ENCODE measurements at places on chromosomes 3 and 15.
A peak's percentile ranks its signal among the peaks of the same experiment; 100 is the strongest.

DNA sequence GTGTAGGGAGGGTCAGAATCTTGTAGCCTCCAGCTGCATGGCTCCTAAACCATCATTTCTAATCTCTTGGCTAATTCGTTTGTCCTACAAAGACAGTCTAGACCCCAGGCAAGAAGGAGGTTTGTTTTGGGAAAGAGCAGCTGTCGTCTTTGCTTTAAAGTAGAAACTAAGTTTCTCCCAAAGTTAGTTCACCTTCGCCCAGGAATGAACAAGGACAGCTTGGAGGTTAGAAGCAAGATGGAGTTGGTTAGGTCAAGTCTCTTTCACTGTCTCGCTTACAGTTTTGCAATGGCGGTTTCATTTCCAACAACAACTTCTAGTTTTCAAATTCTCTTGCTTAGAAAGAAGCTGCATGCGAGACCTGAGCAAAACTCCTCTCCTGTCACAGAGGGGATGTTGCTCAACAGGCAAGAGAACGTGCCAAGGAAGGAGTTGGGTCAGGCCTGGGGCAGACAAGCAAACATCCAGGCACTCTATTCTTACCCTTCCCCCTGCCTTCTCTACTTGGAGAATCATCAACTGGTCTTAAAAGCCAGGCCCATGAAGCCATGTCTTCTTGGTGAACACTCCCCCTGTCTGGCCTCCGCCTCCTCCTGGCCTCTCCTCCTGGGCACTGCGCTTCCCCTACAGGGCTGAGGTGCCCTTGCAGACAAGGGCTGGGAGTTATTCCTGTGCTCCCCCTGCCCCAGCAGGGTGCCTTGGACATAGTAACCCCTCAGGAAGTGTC lies 57.6 kb downstream of the TMEM44 start:
- no peak for DNase-seq

- DNase-seq, result no peak
These were observed 109.4 kb upstream of the PLXND1 start for GRCh38 chr3:129715854-129716253.

GRCh38 chr3:137165117-137165806 lies 207.5 kb downstream of the IL20RB start:
- DNase-seq, result no peak

GRCh38 chr15:70271422-70272088 lies 173.8 kb upstream of the TLE3 start:
- no peak for DNase-seq

DNA sequence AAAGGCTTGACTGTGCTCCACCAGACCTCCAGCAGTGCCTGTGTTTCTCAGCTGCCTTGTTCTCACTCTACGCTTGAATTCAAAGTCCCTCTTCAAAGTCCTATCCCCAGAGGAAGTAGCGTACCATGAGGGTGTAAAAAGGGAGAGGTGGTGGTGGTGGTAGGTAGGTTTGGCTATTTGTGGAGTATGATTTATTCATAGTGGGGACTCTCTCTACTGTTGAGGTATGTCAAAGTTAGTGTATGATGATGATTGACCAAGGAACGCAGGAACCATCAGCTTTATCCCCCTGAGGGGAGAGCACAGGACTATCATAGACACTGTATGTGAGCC lies 137.9 kb downstream of the GHSR start:
- DNase-seq, result no peak

DNA sequence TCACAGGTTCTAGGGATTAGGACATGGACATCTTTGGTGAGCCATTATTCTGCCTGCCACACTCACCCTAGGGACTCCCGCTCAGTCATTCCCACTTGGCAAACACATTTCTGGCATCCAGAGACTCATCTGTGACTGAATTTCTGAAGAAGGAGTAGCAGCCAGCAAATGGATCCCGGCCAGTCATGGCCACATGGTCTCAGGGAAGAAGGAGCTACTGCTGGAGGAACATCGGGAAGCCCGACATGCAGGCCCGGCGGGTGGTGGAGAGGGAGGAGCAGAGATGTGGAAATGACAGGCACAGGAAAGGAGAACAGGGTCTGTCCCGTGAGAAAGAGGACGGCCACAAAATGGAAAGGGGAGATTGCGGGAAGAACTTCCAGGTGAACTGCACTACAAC lies 65.4 kb downstream of the SEMA5B start:
- no peak for DNase-seq

- no peak for DNase-seq
These were observed 136.7 kb upstream of the ADAMTS9 start for GRCh38 chr3:64824394-64824909.

DNA sequence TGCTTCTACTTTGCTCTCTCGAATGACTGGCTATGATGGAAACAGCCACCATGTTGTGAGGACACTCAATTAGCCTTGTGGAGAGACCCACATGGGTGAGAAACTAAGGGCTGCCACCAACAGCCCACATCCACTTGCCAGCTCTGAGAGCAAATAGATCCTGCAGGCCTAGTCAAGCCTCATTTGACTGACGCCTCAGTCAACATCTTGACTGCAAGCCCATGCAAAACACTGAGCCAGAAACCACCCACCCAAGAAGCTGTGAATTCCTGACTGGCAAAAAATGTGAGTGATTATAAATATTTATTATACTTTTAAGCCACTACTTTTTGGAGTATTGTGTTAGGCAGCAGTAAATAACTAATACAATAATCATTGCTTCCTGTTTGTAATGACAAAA lies 58.4 kb downstream of the NOX5 start:
- DNase-seq, result no peak

GRCh38 chr3:129019266-129019665 lies 18.2 kb downstream of the EFCC1 start:
- no peak for DNase-seq

DNA sequence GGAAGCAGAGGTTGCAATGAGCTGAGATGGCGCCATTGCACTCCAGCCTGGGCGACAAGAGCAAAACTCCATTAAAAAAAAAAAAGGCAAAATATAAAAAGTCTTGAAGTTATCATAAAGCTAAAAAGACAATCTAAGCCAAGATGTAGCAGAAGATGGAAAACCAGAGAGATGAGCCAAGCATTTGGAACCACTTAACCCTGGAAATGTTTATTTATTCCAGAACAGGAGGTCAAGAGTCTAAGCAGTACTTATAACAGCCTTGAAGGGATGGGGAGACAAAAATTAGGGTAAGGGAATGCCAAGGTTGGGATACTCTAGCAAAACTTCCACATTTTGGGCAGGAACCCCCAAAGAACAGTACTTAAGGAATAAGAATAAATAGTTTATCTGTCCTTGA lies 30.1 kb downstream of the FAIM start:
- DNase-seq, result no peak

- DNase-seq, result peak; percentile 25
These were observed 4.9 kb downstream of the NT5DC2 start for GRCh38 chr3:52528586-52529375.

- DNase-seq, result no peak
These were observed 2.6 kb downstream of the ZNF80 start for GRCh38 chr3:114234745-114235144.

- DNase-seq, result no peak
These were observed 3.8 kb downstream of the IVD start for GRCh38 chr15:40409366-40409765.

DNA sequence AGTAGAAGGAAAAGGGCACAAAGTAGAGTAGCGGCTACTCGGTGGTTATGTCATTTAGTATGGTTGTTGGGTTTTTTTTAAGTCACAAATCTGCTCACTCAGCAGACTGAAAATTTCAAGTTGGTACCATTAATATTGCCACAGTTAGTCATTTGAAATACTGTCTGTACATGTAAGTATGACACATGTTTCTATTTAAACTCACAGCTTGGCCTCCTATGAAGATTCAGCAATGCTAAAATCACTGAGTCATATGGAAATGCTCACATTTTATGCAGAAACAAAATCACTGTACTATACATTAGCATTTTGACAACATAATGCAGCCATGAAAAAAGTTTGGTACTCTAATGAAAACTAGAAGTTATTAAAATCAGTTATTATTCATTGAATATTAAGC lies 571.9 kb downstream of the TAFA4 start:
- DNase-seq, result no peak

DNA sequence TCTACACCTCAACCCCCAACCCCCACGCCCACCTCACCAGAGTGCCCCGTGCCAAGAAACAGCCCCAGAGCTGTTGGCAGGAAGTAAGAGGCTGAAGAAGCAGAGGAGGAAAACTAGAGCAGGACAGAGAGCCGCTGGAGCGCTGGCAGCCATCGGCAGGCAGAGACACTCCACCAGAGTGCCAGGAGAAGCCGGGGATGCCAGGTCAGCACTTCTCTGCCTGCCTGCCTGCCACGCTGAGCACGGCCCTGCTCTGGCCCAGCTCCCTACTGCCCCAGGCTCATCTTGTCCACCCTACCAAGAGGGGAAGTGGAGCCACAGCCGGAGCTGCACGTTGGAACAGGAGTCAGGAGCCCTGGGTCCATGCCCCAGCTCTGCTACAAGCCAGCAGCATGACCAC lies 29.7 kb downstream of the CACNA2D2 start:
- no peak for DNase-seq

DNA sequence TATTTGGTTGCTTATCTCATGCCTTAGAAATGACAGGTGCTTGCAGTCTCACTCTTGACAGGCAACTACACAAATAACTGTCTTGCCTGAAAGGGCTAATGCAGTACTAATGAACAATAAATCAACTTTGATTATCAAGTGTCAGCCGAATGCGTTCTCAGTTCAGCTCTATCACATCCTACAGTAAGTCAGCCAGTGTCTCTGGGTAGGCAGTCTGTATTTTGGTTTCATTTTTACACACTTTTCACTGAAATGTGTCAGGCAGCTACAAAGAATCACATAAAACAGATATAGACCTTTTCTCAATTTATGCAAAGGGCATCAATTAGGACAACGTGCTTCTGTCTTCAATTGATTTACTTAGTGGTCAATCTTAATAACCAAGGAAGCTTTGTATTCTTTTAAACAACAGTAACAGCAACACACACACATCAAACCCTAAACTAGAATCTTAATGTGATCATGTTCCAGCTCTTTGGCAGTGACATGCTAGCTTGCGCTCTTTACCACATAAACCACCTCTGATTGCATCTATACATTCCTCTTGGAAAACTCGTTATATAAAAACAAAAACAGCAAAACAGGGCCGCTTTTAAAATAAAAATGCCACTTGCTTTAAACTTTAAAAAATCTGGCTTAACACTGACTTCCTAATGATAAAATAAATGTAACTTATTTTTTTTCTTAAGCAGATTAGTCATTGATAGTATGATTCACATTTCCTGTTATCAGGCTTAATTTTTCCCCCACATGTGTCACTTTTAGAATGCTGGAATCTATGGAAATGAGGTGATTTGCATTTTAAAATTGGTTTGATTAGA lies 520.4 kb downstream of the FOXP1 start:
- DNase-seq, result no peak

DNA sequence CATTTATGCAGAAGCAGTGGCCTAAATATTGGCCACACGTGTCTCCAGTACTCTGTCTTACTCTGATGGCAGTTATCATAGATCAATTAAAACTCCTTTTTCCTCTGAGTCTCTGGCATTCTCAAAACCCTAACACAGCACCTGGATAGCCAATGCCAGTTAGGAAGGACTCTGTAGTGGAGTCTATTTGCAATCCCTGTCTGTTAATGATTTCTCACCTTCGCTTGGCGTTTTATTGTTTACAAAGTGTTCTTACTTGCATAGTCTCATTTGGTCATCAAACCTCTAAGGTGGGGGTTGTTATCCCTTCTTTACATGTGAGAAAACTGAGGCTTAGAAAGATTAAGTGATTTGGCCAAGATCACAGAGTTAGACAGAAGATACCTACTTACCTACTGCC lies 258.8 kb downstream of the IL5RA start:
- no peak for DNase-seq

- DNase-seq, result no peak
These were observed 279.7 kb downstream of the LPP start for GRCh38 chr3:188433521-188434150.

DNA sequence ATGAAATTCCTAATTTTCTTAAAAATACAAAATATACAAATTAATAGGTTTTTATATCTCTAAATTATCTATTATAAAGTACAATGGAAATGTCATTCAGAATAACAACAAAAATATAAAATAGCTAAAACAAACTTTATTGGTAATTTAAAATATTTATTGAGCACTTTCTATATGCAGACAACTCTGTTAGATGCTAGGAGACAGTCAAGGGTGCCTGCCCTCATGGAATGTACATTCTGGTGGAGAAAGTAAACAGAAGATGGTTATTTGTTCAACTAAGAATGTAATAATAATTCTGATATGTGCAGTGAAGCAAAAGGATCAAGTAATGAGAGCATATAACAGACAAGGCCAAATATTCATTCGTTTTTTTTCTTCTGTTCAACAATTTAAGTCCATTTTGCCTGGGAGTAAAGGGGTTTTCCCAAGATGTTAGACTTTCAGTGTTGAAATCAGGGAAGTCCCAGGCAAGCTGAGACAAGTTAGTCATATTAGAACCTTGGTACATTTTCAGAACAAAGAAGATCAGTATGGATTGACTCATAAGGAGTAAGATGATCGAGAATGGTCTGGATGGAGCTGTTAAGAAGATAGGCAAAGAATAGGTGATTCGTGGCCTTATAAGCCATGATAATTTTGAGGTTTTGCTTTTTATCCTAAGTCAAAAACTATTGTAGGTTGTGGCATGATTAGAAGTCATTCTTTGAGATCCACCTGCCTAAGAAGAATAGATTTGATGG lies 150.2 kb upstream of the MLF1 start:
- DNase-seq, result no peak

DNA sequence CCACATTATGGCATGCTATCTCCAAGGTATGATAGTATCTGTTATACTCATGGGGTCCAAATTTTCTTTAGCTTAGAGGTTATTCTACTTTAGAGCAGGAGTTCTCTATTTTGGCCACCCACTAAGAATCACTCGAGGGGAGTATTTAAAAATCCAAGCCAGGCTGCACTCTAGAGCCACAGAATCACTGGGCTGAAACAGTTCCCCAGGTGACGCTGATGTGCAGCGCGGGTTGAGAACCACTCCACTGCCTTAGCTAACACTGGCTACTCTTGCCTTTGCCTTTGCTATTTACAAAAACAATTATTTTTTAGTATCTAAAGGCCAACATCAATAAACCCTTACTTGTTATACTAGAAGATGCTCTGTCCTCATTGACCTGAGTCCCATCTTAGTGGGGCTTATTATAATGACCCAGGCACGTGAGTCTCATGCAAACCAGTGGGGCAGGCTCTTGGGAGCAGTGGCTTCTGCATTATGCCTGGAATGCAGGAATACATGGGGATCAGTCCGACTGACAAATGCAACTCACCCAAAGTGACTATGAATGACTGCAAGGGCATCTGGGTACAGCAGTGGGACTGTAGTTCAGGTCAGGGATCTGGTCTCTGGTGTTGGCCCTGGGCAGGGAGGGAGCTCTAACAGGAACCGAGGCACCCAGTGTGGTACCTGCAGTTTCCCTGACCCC lies 21.7 kb upstream of the CGNL1 start:
- no peak for DNase-seq

DNA sequence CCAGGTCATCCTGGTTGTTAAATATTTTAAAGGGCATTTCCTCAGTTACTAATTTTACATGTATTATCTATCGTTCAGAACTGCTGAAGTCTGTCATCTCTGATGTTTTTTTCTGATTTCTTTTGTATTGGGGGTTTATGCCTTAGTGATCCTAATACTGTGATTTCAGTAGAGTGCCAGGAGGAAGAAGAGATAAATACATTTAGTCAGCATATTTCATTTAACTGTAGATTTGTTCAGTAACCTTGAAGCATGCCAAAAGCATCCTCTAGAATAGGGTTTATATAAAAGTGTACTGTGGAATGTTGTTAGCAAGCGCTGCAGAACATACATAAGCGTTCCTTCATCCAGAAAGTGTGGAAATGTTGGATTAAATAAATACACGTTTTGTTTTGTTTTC lies 342.3 kb upstream of the DPPA4 start:
- DNase-seq, result no peak
